Activated T-cell treated with anti-CD3 and anti-CD28 coated beads for 1 hour (primary cell): ENCODE measurements at places on chromosomes 12 and 14.
A peak's percentile ranks its signal among the peaks of the same experiment; 100 is the strongest.

DNA sequence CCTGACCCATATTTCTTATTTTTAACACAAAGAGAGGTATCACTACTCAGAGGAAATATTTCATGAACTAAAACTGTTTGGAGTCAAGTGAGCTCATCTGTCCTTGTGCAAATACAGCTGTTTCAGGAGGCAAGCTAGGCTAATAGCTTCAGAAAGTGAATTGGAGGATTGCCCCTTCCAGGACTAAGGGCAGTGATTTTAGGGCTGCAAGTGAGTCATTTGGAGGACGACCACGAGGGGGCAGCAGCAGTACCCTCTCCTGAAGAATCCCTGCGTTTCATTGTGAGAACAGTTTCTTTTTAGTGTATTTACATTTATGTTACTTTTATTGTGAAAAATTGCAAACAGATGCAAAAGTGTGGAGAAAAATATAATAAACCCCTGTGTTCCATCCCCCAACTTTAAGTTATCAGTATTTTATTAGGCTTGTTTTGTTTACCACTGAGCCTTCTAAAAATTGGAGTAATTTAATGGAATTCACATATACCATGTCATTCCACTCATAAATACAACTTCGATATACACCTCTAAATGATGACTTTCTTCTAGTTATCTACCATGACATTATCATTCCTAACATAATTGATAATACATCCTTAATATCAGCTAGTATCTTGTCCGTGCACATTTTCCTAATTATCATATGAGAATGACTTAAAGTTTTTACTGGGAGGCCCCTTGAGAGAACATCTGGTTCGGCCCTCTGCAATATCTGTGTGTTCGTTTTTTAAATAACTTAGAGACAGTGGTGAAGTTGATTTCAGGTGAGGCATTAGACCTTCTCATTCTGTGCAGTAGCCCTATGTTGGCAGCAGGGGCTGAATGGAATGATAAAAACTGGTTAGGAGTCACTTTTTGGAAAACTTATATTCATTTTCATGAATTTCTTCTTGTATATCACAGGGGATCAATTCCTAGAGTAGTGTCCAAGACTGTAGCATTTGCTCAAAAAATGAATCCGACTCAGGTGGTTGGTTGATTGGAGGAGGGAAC is 13.7 kb downstream of the FOXJ2 start:
- DNase-seq = peak; percentile 85

DNA sequence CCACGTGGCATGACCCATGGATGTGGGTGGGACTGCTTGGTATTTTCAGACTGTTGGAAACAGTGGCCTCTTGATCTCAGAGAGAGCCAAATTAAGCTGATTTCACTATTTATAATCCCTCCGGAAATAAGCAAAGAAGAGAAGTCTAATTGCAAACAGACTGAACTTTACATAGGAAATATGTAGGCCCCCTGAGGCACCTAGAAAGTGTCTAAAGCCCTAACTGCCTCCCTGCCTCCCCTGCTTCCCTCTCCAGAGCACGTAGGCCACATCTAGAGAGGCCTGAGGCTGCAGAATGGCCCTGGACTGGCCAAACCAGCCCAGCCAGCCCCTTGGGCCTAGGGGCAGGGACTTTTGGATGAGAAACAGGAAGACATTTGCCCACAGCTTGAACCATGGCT is 123.8 kb downstream of the ZFP36L1 start:
- DNase-seq = no peak

GRCh38 chr14:91406982-91407381 is 10.6 kb downstream of the CCDC88C start:
- DNase-seq = no peak

DNA sequence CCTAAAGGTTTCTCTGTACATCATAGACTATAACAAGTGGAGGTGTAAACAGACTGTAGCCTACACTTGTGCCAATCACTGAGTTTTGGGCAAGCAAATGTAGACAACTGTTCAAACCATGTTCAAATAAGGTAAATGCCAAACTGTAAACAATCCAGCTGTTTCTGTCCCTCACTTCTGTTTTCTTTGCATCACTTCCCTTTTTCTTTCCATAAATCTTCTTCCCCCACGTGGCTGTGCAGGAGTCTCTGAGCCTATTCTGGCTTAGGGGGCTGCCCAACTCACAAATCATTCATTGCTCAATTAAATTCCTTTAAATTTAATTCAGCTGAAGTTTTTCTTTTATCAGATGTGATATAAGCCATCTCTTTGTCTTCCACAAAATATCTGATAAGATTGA is 65.1 kb upstream of the CPM start:
- DNase-seq = no peak

- DNase-seq = peak; percentile 27
Observed at GRCh38 chr12:113196990-113197389, 11.5 kb downstream of the RITA1 start.

DNA sequence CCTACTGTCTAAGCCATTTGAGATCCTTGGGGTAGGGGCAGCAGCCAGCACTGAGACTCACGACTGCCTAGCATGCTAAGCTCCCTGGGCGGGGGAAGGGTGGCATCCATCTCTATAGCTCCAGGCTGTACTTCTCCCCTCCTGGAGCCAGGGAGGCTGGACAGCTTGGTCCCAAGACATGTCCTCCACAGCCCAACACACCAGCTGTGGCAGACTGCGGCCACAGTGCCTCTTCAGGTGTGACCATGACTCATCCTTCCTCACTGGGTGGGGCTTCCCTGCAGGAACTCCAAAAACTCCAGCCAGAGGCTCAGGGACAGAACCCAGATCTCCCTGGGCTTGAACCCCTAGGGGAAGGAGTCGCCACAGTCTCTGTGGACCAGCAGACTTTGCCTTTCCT is 193.9 kb downstream of the GPHN start:
- no peak for DNase-seq

GRCh38 chr12:13405961-13406703 is 209.6 kb downstream of the EMP1 start:
- no peak for DNase-seq

GRCh38 chr12:122951979-122952892 is 14.0 kb downstream of the ABCB9 start:
- DNase-seq = peak; percentile 62

DNA sequence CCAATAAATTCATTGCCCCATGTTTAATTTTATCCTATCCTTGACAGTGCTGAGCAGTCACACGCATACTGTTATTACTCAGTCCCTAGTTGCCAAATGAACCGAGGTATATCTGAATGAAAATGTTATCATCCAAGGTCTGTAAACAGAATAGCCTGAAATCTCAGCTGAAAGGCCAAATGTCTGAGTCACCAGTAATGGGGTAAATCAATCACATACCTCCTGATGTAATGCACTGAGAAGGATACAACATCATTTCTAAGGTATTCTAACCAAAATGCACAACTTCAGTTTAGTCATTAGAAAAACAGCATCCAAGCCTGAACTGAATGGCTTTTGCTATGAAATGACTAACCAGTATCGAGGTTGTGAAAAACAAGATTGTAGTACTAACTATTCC is 228.6 kb downstream of the DPF3 start:
- DNase-seq = no peak

- DNase-seq = no peak
Observed at GRCh38 chr12:55720071-55720564, at the start of gene RDH5. Gene RDH5 (plus strand): TSS chr12:55720393. CDS start chr12:55721185, 792 bp downstream.

DNA sequence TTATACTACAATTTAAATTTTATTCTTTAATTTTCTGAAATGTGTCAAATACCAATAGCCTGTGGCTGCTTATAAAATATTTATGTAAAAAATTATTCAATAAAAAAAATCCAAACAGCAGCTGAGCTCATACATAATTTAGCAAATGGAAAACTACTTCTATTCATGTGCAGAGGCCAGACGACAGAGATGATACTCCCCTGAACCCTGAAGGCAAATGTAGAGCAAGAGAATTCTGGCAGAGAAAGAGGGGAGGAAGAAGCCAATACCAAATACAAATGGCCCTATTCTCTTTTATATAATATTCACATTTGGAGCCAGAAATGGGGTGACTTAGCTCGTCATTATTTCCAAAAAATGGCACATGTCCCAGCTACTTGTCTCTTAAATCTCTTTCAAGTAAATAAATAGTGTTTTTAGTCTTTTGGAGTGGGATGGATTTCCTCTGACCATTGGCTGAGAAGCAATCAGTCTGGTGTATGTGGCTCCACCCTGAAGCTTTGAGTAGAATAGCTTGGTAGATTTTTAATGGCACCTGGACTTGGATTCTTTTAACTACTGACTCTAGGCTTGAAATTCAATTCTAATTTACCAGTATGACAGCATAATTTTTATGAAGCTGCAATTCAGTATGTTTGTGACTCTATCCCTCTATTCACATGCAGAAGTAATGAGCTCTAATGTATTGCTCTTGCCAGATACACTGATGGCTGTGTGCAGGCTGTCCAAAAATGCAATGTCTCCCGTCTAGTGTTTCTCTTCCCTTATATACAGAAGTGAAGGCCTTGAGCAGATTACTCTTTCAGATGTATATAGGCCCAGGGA is 113.4 kb upstream of the SCAF11 start:
- DNase-seq = no peak

- no peak for DNase-seq
Observed at GRCh38 chr12:121139286-121139685, 6.6 kb downstream of the P2RX7 start.

DNA sequence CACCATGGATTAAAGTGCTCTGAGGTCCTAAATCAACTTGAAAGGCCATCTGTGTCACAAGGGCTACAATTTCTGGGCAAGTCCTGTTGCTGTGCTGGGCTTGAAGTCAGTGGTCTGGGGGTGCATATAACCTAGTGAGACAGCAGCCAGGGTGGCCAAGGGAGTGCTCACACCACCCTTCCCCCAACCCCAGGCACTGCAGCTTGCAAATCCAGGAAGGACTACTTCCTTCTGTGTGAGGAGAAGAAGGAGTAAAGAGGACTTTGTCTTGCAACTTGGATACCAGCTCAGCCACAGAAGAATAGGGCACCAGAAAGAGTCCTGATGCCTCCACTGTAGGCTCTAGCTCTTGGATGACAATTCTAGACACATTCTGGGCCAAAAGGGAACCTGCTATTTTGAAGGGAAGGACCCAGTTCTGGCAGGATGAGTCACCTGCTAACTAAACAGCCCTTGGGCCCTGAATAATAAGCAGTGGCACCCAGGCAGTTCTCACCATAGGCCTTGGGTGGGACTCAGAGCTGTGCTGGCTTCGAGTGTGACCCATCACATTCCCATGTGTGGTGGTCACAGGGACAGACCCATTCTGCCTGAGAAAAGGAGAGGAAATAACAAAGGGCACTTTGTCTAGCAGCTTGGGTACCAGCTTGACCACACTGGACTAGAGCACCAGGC is 32.6 kb upstream of the DHRS7 start:
- DNase-seq = no peak

GRCh38 chr12:6295094-6295811 is 15.2 kb upstream of the PLEKHG6 start:
- no peak for DNase-seq

DNA sequence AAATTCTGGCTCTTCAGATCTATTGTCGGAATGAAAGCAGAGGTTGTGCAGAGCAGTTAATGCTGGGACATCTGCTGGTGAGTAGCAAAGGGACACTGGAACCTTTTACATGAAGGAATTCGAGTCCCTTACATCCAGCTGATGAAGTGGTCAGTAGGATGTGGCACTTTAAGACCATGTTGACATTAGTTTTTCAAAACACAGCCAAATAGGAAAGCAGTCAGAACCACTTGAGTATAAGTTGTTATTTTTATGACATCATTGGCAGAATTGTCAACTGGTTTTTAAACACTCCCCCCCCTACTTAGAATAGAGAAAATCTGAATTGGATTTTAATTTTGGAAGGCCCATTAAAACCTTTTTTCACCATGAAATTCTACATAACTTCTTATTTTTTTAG is 46.8 kb upstream of the AMN start:
- no peak for DNase-seq

GRCh38 chr14:97634751-97635150 is 837.6 kb downstream of the VRK1 start:
- no peak for DNase-seq

- no peak for DNase-seq
Observed at GRCh38 chr12:89451841-89452251, 72.8 kb downstream of the GALNT4 start.

GRCh38 chr14:42000450-42000849 is 393.8 kb downstream of the LRFN5 start:
- no peak for DNase-seq

DNA sequence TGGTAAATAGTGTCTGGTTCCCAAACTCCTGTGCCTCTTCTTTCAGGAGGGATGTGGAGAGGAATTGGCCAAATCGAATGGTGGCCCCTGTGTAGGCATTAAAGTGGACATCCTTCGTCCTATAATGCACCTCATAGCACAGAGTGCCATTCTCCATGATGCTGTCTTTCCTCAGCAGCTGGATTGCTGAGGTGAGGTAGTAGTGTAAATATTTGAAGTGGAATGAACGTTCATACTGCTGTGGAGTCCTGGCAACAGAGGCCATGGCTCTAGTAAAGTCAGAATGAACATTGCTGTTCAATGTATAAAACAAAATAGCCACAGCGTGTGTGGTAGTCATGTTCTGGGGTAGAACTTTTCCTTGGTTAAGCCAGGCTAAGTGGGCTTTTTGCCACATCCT is 2.7 kb downstream of the ART4 start:
- no peak for DNase-seq

- DNase-seq = no peak
Observed at GRCh38 chr12:120618954-120619615, 21.3 kb upstream of the CABP1 start.

GRCh38 chr12:52615208-52615868 is 3.0 kb downstream of the KRT73 start:
- no peak for DNase-seq

- peak; percentile 30 for DNase-seq
Observed at GRCh38 chr12:62799126-62799736, 135.7 kb downstream of the PPM1H start.

GRCh38 chr14:69675245-69675583 is 63.8 kb downstream of the SUSD6 start:
- DNase-seq = no peak

- DNase-seq = no peak
Observed at GRCh38 chr14:96848011-96848410, 50.8 kb downstream of the VRK1 start.

DNA sequence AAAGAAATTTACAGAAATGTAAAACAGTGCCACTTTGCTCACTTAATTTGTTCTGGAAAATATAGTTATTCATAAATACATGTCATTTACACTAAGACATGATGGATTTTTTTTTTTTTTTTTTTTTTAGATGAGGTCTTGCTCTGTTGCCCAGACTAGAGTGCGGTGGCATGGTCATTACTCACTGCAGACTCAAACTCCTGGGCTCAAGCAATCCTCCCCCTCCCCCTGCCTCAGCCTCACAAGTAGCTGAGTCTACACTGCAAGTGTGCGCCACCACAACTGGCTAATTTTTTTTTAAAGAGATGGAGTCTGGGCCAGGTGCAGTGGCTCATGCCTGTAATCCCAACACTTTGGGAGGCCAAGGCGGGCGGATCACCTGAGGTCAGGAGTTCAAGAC is 101.2 kb downstream of the PPP2R5C start:
- DNase-seq = no peak

GRCh38 chr14:104917116-104917515 is 7.6 kb upstream of the PLD4 start:
- DNase-seq = no peak

GRCh38 chr12:2772370-2772769 is 22.4 kb upstream of the FKBP4 start:
- DNase-seq = no peak

GRCh38 chr12:11178250-11178649 is 7.3 kb downstream of the SMIM10L1 start:
- no peak for DNase-seq
